T1000 (cell line): ENCODE measurements at places on chromosomes 16 and 17.

DNA sequence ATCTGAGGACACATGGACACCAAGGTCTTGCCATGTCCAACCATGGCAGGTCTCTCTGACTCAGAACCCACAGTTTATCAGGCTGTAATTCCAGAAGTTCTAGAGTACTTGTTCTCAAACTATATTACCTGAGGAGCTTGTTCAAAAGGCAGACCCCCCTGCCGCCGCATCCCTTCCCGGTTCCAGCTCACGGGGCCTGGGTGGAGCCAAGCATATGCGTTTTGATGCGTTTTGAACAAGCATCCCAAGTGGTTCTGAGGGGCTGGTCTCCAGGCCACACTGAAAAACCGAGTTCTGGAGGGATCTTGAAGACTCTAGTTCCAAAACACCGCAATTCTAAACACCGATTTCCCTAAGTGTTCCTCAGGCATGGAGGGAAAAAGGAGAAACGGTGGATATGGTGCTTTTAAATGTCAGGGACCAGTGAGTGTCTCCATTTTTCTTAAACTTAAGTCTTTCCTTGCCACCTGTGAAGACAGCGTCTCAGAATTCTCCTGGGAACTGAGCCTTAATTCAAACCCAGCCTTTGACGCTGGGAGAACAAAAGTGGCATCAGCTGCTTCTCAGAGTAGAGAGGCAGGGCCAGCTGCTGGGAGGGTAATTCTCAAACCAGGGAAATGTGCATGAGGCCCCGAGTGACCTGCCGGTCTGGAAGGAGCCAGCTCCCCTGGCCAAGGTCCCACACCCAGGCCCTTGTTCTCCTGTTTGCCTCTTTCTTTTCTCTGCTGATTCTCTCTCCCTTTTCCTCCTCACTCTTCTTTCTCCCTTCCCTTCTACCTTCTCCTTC is 84.4 kb upstream of the PLCG2 start:
- DNase-seq = no peak

DNA sequence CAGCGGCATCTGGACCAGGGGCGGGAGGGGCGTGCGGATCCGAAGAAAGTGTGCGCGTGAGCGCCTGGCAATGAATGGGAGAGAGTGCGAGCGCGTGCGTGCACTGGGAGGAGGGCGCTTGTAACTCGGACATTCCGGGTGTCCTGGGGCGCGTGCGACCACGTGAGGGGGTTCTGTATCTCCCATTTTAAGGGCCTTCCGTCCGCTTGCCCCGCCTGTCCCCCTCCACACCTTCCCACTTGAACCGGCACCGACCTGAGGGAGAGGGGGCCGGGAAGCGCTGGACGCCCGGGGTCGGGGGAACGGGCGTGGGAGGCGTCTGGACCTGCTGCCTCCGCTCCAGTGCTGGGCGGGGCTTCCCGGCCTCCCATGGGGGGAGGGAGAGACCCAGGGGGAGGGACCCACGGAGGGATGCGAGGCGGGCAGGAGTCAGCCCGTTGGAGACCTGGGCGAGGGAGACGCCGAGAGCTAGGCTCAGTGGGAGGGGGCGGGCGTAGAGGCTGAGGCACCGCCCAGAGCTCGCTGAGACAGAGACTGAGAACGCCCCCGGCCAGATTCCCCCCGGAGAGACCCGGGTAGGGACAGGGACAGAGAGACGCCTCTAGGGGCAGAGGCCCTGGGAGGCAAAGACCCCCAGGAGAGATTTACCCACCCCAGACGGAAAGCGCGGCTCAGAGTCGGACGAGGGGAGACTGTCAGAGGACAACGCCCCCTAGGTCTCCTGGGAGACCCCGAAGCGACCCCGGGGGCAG is at the start of gene KREMEN2:
KREMEN2 (plus strand) TSS at position 553 of the 752 bp plus-strand sequence. CDS start 246 bp downstream, outside the sequence.
- peak; percentile 31 for DNase-seq

DNA sequence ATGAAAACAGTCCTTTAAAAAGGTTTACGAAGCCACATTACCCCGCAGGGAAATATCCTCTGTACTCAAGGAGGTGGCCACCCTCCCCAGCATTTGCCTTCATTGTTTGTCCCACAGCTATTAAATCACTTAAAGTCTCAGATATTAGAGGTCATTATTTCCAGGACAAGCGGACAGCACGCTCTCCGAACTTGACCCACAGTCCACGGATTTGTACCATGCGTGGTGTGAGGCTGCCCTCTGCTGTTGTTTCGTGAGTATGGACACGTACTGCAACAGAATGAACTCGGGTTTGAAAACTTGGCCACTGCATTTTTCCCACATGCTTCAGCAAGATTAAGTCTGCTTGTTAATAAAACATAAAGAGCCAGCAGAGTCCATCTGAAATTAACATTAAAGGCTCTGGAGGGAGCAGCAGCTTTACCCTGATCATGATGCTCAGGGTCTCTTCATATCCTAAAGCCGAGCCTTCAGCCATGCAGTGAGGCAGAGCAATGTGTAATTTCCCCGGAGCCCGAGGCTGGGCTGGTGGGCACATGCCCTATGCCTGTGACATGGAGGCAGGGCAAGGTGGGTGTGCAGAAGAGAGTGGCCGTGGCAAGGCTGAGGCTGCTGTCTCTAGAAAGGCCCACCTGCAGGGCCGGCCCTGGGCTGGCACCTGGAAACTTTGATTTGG is 19.7 kb downstream of the MEAK7 start:
- no peak for DNase-seq

DNA sequence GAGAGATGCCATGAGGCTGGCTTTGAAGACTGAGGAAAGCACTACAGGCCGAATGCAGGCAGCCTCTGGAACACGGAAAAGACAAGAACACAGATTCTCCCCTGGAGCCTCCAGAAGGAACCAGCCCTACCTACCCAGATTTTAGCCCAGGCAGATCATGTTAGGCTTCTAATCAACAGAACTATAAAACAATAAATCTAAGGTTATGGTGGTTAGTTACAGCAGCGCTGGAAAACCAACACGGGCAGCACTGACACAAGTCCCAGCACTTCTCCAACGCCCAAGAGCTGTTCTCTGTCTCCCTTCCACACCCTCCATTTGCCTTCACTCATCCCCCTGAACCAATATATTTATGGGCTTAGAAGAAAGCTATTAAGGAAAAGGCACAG is 7.5 kb downstream of the ANKRD11 start:
- no peak for DNase-seq

GRCh38 chr17:49316889-49317675 is 45.0 kb downstream of the ZNF652 start:
- DNase-seq = no peak

DNA sequence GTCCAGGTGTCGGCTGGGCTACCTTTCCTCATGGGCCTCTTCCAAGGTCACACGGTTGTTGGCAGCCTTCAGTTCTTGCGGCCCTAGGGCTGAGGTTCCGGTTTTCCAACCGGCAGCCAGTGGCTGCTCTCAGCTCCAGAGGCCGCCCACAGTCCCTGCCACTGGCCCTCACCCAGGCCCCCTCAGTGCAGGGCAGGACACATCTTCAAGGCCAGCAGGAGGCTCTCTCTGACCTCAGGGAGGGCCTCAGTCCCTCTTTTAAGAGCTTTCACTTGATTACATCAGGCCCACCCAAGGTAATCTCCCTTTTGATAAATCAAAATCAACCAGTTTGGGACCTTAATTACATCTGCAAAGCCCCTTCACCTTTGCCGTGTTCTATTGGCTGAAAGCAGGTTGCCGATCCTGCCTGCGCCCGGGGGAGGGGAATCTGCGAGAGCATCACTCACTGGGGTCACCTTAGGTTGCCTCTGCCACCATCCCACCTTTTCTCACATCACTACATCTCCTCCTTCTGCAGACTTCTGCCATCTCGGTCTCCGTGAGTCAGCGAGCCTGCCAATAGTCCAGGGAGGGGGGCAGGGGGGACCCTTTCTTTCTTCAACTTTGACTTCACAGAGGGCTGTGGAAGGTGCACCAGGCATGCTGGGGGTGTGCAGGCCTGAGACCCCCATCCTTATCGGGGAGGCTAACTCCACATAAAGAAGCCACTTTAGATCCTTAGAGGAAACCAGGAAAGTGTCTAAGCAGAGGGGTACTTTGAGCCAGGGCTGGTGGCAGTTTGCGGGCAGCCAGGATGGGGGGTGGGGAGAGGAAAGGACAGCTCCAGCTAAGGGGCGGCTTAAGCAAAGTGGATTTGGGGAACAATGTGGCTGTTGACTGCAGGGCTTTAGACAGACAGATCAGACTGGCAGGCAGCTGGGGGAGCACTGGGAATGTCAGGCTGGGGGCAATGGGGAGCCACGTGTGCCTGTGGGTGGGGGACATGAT is 28.8 kb upstream of the NXPH3 start:
- no peak for DNase-seq

GRCh38 chr17:13540546-13540945 is 61.2 kb downstream of the HS3ST3A1 start:
- no peak for DNase-seq

DNA sequence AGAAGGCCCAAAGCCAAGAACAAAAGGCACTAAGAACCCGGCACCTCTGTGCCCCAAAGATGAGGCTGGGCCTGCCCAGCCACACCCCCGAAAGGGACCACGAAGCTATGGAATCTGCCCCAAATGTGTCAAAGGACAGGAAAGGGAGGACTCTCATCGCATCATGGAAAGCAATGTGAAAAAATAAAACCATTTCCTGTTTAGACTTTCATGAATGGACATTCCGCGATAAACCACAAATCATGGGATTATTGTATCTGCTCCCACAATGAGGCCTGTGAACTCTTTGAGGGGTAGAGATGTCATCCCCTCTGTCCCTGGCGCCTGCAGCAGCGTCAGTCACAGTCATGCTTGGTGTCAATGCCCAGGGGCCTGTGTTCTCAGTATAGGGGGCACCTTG is 135.0 kb downstream of the COPRS start:
- peak; percentile 38 for DNase-seq

DNA sequence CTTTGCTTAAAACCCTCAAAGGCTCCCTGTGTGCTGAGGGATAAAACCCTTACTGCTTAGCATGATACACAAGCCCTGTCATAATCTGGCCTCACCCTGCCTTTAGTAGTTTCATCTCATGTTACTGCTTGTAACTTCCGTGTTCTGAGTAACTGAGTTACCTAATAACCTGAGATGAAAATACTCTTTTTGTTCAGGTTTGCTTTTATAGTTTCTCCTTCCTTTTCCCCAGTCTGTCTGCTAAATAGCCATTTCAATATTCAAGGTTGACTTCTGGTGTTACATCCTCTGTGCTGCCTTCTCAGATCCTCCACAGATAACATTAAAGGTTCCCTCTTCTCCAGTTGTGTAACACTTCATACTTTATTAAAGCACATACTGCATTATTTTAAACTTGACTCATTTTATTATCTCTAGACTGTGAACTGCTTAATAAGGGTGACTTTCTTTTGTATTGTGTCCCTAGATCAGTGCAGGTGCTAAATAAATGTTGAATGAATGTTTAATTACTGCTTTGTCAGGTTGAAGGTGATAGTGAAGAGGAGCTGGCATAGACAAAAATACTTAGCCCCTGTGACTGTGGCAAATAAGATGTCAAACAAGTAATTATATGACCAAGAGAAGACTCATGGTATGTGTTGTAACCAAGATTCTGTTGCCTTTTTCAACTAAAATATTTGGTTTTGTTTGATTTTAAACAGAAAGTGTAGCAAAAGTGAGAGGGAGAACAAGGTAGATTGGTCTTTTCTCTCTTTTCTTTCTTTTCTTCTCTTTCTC is 47.8 kb downstream of the NFAT5 start:
- no peak for DNase-seq

DNA sequence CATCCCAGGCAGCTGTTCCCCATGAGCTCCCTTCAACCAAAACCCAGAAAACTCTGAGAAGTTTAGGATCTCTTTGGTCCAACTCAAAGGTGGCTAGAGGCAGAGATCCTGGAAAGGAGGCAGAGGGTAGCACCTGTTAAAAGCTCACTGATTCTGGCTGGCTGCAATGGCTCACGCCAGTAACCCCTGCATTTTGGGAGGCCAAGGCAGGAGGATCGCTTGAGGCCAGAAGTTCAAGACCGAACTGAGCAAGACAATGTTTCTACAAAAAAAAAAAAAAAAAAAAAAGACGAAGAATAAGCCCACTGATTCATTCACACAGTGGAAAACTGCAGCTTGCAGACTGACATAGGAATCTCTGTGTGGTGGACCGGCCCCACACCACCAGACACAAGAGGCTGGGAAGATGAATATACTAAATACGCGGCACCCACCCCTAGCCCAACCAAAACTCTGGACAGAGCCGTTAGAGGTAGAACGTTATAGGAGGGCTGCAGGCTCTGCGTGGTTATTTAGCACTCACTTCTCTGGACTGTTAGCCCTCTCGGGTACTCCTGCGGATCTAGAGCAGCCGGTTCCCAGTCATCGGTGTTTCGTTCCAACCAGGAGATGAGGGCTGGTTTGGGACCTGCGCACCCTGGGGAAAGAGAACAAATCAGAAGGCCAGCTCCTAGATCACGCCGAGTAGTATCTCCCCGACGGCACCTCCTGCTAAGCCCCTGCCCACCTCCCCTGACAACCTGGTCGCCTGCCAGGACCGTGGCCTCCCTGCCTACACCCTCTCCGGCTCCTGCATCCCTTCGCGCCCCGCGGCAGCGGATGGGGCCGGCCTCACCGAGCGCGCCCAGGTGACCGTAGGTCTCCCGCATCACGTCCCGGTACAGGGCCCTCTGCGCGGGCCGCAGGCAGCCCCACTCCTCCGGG is 925 bp downstream of the ZNF689 start:
- DNase-seq = no peak

DNA sequence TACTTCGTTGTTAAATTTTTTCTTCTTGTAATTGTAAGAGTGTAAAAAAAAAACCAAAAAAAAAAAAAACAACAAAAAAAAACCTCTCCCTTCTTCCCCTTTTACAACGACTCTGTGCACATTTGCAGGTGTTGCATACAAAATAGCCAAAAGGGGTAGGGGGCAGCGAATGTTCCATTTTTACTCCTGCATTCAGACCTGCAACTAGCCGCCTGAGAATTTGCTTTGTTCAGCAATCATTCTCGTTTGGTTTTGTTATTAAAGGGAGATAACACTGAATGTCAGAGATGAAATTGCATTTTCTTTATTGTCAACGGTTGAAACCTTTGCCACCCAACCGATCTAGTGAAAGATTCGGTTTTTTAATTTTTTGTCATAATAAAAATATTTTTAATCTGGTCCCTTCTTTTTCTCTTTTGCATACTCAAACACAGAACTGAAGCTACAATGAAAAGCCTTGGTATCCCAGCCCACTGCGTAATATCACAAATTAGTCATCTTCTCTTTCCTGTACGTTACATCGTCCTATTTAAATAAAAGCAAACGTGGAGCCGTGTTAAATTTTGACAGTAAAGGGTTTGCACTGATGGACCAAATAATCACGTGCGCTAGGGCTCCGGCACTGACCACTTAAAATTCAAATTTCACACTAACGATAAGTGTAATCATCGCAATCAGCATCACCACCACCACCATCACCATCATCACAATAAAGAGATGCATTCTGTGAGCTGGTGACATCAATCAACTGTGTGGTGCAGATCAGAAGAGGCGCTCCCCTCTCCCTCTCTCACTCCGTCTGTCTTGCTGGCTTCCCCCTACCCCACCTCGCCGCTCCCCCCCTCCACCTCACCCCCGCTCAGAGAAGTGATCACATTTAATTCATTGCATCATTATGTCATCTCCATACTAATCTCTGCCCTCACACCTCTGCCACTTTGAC is 406.2 kb upstream of the PSMD7 start:
- DNase-seq = no peak

DNA sequence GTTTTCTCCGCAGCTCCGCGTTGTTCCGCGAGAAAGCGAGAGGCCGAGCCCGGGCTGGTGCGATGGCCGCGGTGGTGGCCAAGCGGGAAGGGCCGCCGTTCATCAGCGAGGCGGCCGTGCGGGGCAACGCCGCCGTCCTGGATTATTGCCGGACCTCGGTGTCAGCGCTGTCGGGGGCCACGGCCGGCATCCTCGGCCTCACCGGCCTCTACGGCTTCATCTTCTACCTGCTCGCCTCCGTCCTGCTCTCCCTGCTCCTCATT is 404 bp downstream of the EMC6 start:
- DNase-seq = no peak

GRCh38 chr16:64952177-64952576 is 169.7 kb downstream of the CDH11 start:
- DNase-seq = no peak

- DNase-seq = no peak
Measured at GRCh38 chr16:60741810-60742209, 1294.4 kb downstream of the CDH8 start.
